ENCODE measurements at places on chromosomes 6 and 20. TPM values are rescaled to one million over a fixed set of nuclear protein-coding genes. Genes with fewer than 3 reads are reported as not detected.

DNA sequence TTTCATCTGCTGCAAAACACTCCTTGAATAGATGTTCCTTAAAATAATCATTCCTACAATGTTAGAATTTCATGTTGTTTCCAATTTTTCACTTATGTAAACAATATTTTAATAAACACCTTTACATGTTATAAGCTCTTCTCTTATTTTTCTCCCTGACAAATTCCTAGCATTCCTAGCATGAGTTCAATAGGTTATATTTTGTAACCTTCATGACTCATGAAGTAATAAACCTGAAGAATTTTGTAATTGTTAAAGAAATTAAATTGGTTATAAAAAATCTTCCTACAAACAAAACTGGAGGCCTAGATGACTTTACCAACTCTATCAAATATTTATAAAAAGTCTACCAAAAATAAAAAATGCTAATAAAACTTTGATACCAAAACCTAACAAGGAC, 66.3 kb downstream of the NT5E start:
- no peak for DNase-seq

GRCh38 chr20:41655962-41656618, 37.9 kb upstream of the CHD6 start:
- no peak for DNase-seq

TBC1D20 gene
- 21.2 TPM for total RNA-seq

ZBTB12 gene
- total RNA-seq = 5.4 TPM
